Right lobe of liver (tissue), 6 donors: ENCODE measurements at places on chromosomes 4 and X. TPM values are rescaled to one million over a fixed set of nuclear protein-coding genes. Genes with fewer than 3 reads are reported as not detected.

The JCHAIN gene
- total RNA-seq = 6.0 TPM

GRCh38 chrX:433771-434170, 47.1 kb upstream of the PPP2R3B start:
- no peak for DNase-seq

GRCh38 chrX:39491548-39492297, 606.0 kb downstream of the BCOR start:
- DNase-seq = no peak

The FRAS1 gene
- total RNA-seq = 0.35 TPM

- DNase-seq = no peak
Observed at GRCh38 chr4:82501154-82501442, 60.7 kb downstream of the TMEM150C start.

GRCh38 chr4:15031197-15031596, 28.9 kb downstream of the CPEB2 start:
- DNase-seq = no peak

GRCh38 chr4:183763990-183764754, 105.1 kb downstream of the TRAPPC11 start:
- DNase-seq = no peak

The TLR10 gene
- 0.35 TPM for total RNA-seq
